AG04450 (cell line): ENCODE measurements at places on chromosomes 5 and 9.

- no peak for DNase-seq
Measured at GRCh38 chr5:128213340-128213739, 129.8 kb downstream of the SLC12A2 start.

DNA sequence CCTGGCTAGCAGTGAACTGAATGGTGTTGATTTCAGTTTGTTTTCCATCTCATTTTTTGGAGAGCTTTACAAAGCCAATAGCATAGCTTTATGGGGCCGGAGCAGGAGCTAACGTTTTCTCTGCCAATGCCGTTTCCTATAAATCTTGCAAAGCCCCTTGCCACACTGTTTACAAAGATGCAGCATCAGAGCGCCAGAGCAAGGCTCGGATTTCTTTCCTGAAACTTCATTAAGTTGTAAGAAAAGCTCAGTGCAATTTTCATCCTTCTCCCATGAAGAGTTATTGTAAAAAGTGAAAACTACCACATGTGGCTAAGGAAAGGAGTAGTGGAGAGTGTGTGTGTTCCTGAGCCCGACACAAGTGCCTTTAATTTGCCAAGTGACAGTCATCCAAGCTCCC is 178.2 kb upstream of the GDNF start:
- no peak for DNase-seq

DNA sequence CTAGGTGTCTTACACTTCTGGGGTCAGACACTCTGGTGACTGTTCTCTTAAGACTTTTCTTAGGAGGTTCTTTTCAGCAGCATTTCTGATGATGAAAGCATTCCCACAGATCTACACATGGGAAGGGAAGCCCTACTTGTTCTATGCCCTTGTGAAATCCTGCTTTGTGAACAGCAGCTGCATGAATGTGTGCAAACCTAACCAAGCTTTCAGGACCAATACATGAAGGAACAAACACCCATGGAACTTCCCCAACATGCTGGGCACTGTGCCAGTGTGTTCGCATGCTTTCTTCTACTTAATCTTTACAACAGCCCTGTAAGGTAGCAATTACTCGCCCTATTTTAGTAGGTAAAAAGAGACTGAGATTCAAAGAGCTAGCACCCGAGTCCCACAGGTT is 439.9 kb upstream of the KLF4 start:
- no peak for DNase-seq

GRCh38 chr5:157963244-157963643 is 104.3 kb upstream of the CLINT1 start:
- DNase-seq = no peak

DNA sequence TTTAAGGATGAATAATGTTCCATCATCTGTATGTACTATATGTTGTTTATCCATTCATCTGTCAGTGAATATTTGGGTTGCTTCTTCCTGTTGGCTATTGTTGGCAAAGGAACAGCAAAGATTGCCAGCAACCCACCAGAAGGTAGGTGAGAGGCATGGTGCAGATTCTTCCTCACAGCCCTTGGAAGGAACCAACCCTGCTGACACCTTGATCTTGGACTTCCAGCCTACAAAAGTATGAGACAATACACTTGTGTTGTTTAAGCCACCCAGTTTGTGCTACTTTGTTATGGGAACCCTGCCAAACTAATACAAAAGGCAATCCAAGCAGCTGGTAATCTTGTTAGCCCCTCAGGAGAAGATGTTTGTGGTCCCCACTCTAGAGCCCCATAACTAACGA is 122.0 kb downstream of the CARTPT start:
- no peak for DNase-seq

DNA sequence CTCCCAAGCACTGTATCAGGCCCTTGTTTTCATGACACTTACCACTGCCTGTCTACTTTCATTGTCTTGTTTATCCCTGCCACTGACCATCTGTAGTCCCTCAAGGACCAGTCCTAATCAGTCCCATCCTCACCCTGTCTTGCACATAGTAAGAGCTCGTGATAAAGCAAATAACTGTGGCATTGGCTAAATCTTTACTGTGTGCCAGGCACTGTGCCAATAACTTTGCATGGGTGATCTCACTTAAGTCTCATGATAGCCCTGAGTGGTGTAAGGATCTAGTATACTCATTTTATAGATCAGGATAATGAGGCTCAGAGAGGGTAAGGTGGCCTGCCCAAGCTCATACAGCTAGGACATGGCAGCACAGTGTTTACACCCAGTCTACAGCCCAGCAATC is 5.6 kb downstream of the CDX1 start:
- DNase-seq = peak; percentile 42

- no peak for DNase-seq
Measured at GRCh38 chr9:108950168-108950567, 16.0 kb downstream of the ABITRAM start.

- no peak for DNase-seq
Measured at GRCh38 chr9:26685818-26686217, 206.8 kb downstream of the CAAP1 start.

DNA sequence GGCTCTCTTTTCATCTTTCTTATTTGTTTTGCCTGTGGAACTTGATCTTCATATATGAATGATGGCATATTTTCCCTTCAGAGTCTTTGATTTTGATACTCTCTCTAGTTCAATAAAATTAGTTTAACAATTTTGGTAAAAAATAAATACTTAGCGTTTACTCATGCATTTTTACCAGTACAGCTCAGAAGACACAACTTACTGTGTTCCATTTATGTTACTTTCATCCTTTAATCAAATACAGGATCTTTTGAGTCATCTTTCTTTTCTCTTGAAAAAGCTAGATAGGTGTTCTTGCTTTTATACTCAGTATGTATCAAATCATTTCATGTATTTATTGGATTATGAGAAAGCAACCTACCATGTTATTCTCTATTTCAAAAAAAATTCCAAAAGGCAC is 47.1 kb upstream of the RICTOR start:
- DNase-seq = no peak

- DNase-seq = no peak
Measured at GRCh38 chr5:112552791-112553190, 133.7 kb upstream of the EPB41L4A start.

GRCh38 chr5:25649628-25650265 is 1005.0 kb upstream of the CDH10 start:
- DNase-seq = no peak

- DNase-seq = no peak
Measured at GRCh38 chr9:121744002-121744686, 92.7 kb downstream of the DAB2IP start.

GRCh38 chr5:74209571-74209970 is 431.0 kb downstream of the ENC1 start:
- no peak for DNase-seq

DNA sequence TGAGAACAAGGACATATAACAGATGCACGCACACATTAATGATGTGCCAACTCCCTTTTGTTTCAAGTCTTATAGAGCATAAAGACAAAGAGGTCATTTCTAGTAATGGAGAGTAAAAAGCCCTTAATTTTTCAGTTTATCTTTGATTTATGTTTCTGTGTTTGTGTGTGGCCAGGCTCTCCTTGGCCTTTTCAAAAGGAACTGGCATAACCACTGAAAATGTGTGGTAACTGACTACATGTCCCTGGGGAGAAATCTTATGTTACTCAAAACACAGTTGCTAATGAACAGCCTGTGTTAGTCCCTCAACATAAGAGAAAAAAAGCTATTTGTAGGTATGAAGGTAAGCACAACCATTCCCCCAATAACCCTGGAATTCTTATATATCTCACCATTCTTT is 47.6 kb upstream of the SHOC1 start:
- no peak for DNase-seq

GRCh38 chr9:5042661-5043178 is 57.6 kb downstream of the JAK2 start:
- no peak for DNase-seq

DNA sequence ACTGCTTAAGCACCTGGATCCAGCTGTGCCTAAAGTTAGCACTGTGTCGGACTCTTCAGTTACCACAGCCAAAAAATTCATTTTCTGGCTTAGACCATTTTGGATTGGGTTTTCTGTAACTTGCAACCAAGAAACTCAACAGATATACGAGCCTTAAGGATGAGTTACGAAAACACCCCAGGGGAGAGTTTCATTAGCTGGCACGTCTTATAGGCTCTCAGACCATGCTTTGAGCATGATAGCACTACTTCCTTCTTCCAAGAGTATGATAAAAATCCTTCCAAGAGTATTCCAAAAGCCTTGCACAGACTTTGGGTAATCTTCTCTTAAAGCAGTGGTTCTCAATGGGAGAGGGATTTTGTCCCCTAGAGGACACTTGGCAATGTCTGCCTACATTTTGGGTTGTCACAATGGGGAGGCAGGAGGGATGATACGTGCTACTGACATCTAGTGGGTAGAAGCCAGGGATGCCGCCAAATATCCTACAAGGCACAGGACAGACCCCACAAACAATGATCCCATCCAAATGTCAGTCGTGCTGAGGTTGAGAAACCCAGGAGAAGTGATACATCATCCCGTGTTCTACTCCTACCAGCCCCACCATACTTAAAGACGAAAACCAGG is 64.8 kb downstream of the SMIM23 start:
- DNase-seq = no peak

DNA sequence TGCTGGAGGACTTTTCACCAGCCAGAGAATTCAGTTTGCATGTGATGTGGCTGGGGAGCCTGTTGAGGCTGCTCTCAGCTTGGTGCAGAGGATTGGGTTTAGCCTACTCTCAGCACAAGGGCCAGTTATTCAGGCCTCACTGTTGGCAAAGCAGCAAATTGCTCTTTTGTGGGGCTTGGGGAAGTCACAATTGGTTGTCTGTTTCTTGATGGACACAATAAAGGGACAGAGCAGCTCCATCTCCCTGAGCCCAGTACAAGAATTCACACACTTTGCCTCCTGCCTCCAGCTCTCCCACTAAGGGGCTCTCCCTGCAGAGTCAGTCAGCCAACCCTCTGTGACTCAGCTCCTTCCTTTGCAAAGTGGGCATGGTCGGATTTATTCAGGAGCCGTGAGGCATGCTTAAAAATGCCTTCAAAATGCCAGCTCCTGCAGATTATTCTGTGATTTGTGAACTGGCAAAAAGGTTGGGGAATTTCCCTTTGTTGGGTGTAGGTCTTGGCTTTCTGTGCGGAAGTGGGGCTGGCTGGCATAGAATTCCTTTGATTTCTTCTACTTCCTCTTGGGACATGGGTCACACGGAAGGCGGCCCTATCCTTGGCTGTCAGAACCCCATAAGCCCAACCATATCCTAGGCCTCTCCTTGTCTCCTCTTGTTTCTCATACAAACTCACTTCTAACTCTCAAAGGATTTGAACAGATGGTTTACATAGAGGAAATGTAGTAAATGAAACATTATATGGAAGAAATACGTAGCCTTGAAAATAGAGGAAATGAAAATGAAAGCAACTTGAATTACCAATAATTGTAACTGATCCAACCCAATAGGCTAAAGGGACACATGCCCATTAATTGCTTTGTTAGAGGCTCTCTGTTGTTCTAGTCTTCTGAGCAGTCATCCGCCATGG is 118.7 kb upstream of the CD180 start:
- no peak for DNase-seq

- DNase-seq = no peak
Measured at GRCh38 chr5:78574731-78575161, 73.8 kb downstream of the LHFPL2 start.

- DNase-seq = no peak
Measured at GRCh38 chr9:102106439-102106838, 368.0 kb upstream of the GRIN3A start.

DNA sequence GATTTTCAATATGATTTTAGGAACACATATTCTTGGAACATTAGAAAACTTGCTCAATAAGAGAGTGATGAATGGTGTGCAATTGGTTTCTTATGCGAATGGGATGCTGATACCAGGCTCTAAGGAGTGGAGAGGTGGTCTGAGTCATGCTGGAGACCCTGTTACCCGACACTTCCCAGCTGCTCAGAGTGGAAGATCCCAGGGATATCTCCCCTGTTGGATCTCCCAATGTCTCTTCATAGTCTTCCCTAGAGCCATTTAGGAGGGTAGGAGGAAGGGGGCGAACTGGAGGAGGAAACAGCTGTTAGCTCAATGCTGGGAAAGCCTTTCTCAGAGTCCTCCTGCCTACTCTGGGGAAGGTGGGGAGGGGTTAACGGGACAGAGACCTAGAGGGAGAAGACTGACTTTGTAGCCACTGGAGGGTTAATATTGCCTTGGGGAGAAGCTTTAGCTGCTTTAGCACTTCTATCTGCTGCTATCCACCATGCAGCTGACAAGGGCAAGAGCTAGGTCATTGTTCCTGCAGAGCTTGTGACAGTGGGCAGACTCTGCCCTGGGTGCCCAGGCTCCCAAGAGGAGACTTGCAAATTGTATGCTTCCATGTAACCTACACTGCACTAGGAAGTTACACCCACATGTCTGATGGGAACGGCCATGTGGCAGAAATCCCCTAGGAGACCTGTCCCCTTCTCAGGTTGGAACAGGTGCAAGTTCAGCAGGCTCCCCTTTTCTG is 301.0 kb downstream of the GADD45G start:
- DNase-seq = no peak

DNA sequence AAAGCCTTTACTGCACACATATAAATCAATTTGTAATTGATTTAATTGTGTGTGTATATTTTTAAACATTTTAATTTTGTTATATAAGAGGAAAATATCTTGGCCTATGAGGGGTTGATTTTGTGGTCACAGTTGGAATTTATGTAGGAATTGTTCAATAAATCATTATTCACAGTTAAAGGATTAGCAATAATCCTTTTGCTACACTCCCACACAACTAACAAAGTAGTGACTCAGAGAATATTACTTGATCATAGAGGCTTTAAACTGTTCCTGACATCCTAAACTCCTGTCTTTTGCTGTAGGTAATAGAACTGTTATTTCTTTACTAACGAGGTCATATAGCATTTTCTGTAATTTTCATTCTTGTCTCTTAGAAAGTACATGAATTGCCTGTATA is 95.5 kb downstream of the ZCCHC7 start:
- DNase-seq = no peak

DNA sequence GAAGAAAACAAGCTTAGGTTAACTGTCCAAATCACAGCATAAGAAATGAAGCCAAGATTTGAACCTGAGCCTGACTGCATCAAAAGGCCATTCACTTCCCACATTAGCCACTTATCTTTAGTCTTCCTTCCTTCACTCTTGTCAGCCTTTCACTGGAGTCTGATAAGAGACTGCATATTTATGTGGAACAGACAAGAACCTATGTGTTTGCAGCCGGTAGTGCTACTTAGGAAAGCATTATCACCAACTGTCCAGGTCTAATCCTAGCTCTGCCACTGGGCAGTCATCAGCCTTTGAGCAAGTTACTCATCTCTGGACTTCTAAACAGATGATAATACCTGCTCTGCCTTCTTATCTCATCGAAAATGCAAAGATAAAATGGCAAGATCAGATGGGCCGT is 12.1 kb upstream of the ATP6V0E1 start:
- DNase-seq = no peak

GRCh38 chr9:133448487-133448972 is 11.2 kb upstream of the CACFD1 start:
- no peak for DNase-seq

- DNase-seq = no peak
Measured at GRCh38 chr5:37816883-37817282, 23.0 kb downstream of the GDNF start.

- DNase-seq = no peak
Measured at GRCh38 chr5:43616535-43616934, 13.6 kb downstream of the NNT start.
